Bronchus fibroblast of lung (primary cell): ENCODE measurements at places on chromosomes 6 and 20. TPM values are rescaled to one million over a fixed set of nuclear protein-coding genes. Genes with fewer than 3 reads are reported as not detected.

AMD1 gene
- total RNA-seq = 43.6 and 45.1 TPM in 2 replicates

CSTF1 gene
- 34.0 and 44.2 TPM in 2 replicates for total RNA-seq

FRS3 gene
- 3.3 and 3.4 TPM in 2 replicates for total RNA-seq

EHMT2 gene
- 38.7 and 39.8 TPM in 2 replicates for total RNA-seq

MAP3K5 gene
- total RNA-seq = 9.1 and 9.8 TPM in 2 replicates

CST2 gene
- not detected in 2 replicates for total RNA-seq

GRM1 gene
- total RNA-seq = not detected in 2 replicates

SLC32A1 gene
- not detected in 2 replicates for total RNA-seq

SYCP2 gene
- total RNA-seq = under 0.01 and 0.15 TPM in 2 replicates

TNXB gene
- under 0.01 and 0.17 TPM in 2 replicates for total RNA-seq

GGT7 gene
- total RNA-seq = 7.1 and 9.6 TPM in 2 replicates

OLIG3 gene
- total RNA-seq = not detected in 2 replicates

ARMC12 gene
- total RNA-seq = under 0.01 TPM in 1 of 2 replicates, not detected in the other

SYCP2L gene
- total RNA-seq = under 0.01 and 0.30 TPM in 2 replicates

SIRPB1 gene
- total RNA-seq = 0.67 and 2.2 TPM in 2 replicates

BMP5 gene
- total RNA-seq = 1.9 and 2.0 TPM in 2 replicates

OXT gene
- not detected in 2 replicates for total RNA-seq

EPB41L1 gene
- 7.9 and 11.1 TPM in 2 replicates for total RNA-seq

DNAH8 gene
- not detected in 2 replicates for total RNA-seq

MYCT1 gene
- total RNA-seq = not detected in 2 replicates

SAMD5 gene
- 0.45 and 0.50 TPM in 2 replicates for total RNA-seq

WFDC6 gene
- not detected in 2 replicates for total RNA-seq

SLC26A8 gene
- total RNA-seq = not detected in 2 replicates

OR2B6 gene
- not detected in 2 replicates for total RNA-seq

RBM24 gene
- 1.8 and 3.1 TPM in 2 replicates for total RNA-seq

MUC22 gene
- not detected in 2 replicates for total RNA-seq

C2 gene
- total RNA-seq = 0.17 and 0.30 TPM in 2 replicates

RIPOR3 gene
- 0.30 and 0.34 TPM in 2 replicates for total RNA-seq

OGFRL1 gene
- 5.4 and 7.2 TPM in 2 replicates for total RNA-seq

BRPF3 gene
- 7.6 TPM in 2 replicates for total RNA-seq

TGM2 gene
- total RNA-seq = 37.3 and 38.3 TPM in 2 replicates

NEDD9 gene
- 3.4 and 3.7 TPM in 2 replicates for total RNA-seq
